ENCODE measurements at places on chromosomes 16 and 17.

GRCh38 chr16:70656712-70657263, 10.4 kb downstream of the IL34 start:
- no peak for DNase-seq

DNA sequence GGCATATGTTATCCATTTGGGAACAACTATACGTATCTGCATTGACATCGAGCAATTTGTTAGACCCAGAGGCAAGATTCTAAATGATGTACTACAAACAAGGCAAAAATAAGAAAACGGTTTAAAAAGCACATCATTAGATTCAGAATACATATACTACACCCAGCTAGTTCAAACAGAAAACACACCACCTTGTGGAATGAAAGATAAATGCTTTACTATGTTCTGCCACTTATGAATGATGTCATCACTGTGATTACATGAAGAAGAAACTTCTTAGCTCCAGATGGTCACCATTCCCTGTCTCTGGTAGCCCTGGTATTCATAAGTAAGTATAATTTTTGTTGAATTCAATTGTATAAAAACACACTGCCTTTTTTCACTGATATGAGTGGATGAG, 7.8 kb downstream of the NACA2 start:
- DNase-seq = peak; percentile 2

DNA sequence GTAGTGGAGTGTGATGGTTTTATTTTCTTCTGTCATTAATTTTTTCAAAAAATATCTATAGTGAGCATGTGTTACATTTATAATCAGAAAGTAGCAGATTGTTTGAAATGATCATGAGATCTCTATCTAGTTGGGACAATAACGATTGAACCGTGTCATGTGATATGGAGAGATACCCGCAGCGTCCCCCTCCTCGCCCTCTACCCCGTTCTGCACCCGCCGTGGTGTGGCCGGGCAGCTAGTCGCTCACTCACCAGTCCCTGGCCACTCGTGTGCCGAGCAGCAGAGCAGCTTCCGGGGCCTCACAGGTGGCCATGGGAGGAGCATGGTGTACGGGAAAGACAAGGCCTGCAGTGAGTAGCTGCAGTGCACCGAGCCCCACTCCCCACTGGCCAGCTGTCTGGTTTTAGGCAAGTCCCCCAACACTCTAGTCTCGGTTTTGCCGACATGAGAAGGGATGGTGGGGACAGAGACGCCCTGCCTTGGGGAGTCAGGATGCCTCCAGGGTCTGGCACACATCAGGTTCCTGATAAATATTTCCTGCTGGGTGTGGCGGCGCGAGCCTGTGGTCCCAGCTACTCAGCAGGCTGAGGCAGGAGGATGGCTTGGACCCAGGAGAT, 15.3 kb downstream of the MLYCD start:
- no peak for DNase-seq

DNA sequence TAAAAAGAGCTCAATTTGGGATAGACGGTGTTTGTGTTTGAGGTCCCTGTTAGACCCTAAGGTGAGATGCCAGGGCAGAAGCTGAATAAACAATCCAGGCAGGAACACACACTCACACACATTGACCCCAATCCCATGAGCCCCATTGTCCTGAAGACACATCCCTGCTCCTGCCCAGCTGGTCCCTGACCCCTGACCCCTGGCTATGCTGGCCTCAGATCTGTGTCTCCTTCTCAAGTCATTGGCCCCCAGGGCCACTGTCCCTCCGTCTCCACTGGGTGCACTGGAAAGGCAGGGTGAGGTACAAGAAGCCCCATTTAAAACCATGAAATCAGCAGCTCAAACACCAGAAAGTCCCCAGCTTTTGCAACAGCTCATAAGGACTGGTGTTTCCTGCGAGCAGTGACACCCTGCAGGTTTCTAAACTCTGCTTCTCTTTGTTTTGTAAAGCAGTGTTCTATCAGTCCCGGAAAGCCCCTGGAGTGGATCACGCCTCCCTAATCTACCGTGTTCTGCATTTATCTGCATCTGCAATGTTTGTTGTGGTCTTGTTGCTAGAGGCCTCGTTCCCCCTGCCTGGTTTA, 18.0 kb upstream of the ASGR2 start:
- no peak for DNase-seq

DNA sequence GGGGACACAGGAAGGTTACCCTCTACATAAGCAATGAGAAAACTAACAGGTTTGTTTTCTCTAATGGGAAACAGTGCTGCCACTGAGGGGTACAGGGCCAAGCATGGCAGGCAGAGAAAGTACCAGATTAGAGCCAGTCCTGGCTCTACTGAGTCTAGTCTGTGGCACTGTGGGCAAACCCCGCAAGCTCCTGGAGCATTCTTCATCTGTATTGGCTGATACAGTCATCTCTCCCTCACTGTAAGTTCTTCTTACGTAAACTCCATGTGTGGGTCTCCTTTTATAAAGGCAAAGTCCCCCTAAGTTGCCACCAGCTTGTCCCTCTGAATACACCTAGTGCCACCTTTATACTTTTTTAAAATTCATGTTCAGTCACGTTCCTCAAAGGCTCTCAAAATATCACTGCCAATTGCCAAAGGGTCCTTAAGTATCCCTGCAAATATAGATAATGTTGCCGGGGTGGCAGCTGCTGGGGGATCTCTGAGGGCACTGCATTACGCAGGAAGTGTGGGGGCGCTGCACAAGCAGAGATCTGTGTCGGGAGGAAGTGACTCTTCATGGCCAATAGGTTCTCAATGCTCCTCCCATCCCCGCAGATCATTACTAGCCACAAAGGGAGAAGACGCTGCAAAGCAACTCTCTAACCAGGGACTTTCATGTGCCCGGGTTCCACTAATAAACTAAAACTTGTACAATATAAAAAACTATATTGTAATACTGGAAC, 18.8 kb downstream of the XPO6 start:
- no peak for DNase-seq

- DNase-seq = no peak
These were observed 29.2 kb downstream of the DDX19A start for GRCh38 chr16:70375636-70376611.

DNA sequence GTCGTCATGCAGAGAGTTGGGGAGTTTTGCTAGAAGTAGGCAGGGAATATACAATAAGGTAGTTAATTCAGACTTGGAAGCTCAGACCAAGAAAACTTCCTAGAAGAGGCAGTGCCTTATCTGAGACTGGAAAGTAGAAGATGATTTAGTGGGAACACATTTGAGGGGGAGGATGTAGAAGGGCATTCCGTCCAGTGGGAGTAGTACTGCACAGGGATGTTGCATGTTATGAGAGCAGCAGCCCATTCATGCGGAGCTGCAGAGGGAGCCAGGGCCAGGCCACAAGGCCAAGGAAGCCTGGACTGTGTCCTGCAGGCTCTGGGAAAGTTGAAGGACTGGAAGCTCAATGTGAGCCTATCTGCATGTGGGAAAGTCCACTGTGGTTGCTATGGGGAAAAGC, 344.5 kb upstream of the EEF2KMT start:
- DNase-seq = no peak

GRCh38 chr17:601926-602303, 112.7 kb downstream of the VPS53 start:
- no peak for DNase-seq

GRCh38 chr16:85569615-85570212, 43.4 kb upstream of the GSE1 start:
- DNase-seq = peak; percentile 98
